Stimulated activated CD8-positive, alpha-beta memory T cell treated with anti-CD3 and anti-CD28 coated beads, Interleukin-2, amount 100 ng/mL, for 48 hours (primary cell): ENCODE measurements at places on chromosomes 16 and 17.
A peak's percentile ranks its signal among the peaks of the same experiment; 100 is the strongest.

DNA sequence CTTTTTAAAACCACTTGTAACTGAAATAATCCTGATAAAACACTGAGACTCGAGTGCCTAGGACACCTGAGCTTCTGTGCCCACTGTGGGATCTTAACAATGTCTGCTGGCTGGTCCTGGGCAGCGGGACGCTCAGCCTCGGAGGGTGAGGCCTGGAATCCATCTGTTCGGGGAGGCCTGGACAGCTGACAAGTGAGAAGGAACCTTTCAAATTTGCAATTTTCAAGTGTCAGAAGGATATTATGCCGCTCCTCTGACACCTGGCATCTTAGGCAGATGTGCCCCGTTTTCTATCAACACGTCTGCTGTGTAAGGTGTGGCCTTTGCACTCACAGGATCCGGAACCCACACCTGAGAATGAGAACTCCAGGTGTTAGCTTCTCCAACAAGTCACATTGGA, 33.1 kb upstream of the C16orf78 start:
- DNase-seq = no peak

DNA sequence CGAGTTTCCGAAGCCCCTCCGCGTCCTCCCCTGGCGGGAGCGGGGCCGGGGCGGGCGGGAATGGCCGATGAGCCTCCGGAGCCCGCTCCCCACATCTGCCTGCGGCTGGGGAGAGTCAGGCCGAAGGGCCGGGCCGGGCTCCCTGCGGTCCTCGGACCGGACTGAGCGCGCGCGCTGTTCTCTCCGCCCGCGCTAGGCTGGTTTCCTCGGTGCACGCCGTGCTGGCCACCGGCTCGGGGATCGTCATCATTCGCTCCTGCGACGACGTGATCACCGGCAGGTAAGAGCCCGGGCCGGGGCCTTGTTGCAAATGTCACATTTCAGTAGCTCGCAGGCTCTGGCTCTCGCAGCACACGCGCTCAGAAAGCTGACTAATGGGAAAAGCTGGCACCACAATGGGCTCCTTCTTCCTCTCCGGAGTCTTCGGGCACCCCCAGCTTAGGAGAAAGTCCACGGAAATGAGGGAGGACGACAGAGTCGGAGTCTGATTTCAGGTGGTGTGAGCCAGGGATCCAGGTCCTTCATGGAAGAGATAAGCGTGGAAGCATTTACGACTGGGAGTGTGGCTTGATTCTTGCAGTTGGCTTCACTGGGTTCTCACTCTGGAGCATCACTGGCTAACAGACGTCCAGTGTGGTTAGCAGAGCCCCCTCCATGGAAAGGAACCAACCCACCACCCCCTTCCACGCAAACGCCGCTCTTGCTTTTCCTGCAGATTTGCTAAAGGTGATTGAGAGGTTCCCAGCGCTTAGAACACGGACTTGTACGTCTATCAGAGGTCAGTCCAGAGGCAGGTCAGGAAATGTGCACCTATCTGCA, 715 bp downstream of the TLCD3A start:
- DNase-seq = peak; percentile 27

GRCh38 chr16:10888320-10888937, 11.4 kb downstream of the CIITA start:
- no peak for DNase-seq

DNA sequence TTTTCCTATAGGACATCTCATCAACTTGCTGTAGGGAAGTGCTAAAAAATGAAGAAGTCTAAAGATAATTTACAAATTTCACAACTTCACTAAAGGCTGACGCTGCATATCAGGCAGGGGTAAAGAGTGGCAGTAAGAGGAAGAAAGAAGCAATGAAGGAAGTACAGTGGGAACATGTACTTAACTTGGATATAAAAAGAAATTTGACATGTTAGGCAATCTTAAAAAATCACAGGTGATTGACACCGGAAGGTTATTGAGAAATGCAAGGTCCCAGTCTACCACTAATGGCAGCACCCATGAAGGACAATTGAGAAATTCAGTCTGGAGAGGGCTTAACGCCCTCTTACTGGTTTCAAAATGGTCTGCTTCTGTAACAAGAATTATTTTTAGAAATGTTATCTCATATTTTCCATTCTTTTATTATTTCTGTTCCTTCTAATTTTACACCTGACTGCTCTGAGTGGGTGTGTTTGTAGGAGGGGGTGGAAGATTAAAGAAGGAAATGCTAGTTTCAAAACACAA, 358.1 kb downstream of the KCNJ2 start:
- no peak for DNase-seq

GRCh38 chr17:51860954-51861561, 297.5 kb downstream of the CA10 start:
- no peak for DNase-seq

DNA sequence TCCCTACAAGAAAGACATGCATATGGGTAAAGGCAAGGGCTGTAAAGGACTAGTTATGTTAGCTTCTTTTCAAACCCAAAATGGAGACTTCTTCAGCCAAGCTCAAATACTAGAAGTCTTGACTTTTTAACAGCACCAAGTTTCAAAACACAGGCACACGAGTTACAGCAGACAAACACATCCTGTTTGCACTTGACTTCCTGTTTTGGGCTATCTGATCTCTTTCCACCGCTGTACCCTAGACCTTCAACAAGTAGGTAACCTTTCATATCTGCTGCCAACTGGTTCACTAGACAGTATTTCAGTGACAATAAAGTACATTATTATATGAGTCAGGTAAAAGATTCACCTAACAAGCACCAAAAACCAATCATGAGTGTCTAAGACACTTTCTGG, 12.3 kb downstream of the RFFL start:
- no peak for DNase-seq

DNA sequence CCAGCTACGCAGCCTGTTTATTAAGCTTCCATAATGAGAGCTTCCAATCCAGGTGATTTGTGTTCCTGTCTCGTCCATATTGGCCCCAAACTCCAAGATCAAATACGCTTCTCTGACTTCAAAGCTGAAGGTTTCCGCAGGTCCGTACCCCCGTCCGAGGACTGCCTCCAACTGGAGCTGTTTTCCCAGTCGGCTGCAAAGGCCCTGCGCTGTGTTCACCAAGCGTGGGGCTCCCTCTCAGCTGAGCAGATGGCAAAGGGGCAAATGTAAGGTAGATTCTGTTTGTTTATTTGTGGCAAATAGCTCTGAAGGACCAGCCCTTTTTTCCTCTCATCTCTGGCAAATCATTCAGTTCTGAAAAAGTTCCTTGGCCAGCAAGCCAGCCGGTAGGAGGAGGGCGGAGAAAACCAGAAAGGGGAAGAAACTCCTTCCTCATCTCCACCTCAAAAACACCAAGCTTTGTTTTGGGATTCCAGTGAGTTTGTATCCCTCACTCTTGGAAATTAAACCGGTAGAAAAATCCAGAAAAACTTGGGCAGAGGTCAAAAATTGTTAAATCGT, 35.2 kb downstream of the NXN start:
- DNase-seq = no peak

DNA sequence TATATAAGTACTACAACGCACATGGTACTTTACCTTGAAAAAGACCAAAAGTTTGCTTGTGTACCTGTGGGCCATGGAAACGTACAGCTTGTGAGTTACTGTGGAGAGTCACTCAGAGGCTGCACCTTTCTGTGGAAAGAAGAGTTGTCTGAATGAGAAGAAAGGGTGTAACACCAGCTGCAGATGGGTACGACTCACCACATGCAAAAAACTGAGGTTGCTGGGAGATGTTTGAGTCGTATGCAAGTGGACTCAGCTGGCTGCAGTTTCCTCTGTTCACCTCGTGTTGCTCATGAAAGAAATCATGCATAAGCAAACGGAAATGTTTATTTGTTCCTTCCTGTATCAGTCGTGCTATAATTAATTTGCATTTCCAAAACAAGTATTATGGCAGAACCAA, 22.4 kb upstream of the DYNLRB2 start:
- no peak for DNase-seq

DNA sequence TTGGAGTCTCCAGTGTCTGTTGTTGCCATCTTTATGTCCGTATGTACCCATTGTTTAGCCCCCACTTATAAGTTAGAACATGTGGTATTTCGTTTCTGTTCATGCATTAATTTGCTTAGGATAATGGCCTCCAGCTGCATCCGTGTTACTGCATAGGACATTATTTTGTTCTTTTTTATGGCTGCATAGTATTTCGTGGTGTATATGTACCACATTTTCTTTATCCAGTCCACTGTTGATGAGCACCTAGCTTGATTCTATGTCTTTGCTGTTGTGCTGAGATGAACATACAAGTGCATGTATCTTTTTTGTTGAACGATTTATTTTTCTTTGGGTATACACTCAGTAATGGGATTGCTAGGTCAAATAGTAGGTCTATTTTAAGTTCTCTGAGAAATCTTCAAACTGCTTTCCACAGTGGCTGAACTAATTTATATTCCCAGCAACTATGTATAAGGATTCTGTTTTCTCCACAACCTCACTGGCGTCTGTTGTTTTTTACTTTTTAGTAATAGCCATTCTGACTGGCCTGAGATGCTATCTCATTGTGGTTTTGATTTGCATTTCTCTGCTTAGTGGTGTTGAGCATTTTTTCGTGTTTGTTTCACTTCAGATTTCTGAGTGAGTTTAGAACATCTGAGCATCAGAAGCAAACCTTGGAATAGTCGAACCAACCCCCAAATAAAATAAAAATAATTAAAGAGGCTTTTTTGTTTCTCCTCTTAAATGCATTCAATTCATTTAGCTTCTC, 304.7 kb downstream of the ZFHX3 start:
- DNase-seq = no peak

GRCh38 chr17:2693561-2694380, 17.8 kb downstream of the CLUH start:
- DNase-seq = no peak
